ENCODE measurements at places on chromosomes 12 and 14.

- no peak for DNase-seq
Observed at GRCh38 chr14:96863327-96863985, 66.3 kb downstream of the VRK1 start.

GRCh38 chr12:89243771-89244170 is 108.5 kb downstream of the DUSP6 start:
- DNase-seq: no peak

DNA sequence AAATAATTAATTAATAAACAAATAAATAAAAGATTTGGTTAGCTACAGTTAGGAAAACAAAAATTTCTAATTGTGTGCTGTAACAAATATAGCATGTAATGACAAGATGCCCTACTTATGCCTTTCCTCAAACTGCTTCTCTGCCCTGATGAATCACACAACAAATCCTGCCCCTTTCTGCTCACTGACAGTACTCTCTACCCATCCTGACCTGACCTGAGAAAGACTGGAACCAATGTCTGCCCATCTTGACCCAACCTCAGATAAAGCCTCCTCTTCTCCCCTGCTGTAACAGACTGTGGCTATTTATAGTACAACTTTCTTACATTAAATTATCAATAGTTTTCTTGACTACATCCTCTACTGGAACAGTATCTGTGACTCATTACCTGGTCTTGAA is 43.7 kb downstream of the PPP1R13B start:
- DNase-seq: peak; percentile 57

GRCh38 chr14:103512701-103513611 is 9.7 kb downstream of the CKB start:
- peak; percentile 64 for DNase-seq

GRCh38 chr12:125467363-125467762 is 402.1 kb downstream of the AACS start:
- no peak for DNase-seq

GRCh38 chr14:51507906-51508511 is 143.7 kb upstream of the FRMD6 start:
- peak; percentile 81 for DNase-seq

GRCh38 chr12:475286-475685 is 15.5 kb downstream of the B4GALNT3 start:
- no peak for DNase-seq

GRCh38 chr14:101035466-101036225 is 132.1 kb upstream of the RTL1 start:
- DNase-seq: no peak

GRCh38 chr14:101019990-101020710 is 116.6 kb upstream of the RTL1 start:
- DNase-seq: no peak
